ENCODE measurements at places on chromosomes 1 and 21.
A peak's percentile ranks its signal among the peaks of the same experiment; 100 is the strongest.

DNA sequence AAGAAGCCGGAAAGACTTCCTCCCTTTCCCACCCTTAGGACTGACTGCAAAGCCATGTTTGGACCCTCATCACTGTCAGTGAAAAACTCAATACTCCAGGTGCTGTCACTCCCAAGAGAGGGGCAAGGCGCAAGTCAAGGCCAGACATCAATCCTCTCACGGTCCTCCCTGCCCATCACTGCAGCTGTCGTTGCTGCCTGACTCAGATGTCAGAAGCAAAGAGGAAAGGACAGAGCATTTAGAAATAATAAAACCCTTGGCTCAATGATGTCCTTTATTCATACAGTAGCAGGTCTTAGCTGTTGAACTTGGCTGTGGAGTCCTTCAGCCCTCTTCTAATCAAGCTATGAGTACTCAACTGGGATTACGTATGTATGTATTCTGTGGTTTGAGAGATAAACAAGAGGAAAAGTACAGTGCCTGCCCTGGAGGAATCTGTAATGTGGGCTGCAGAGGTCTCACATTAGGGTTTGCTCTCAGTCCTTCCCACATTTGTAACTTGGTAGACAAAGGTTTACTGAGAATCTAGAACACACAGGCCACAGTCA lies 13.5 kb downstream of the SUSD4 start:
- no peak for DNase-seq

DNA sequence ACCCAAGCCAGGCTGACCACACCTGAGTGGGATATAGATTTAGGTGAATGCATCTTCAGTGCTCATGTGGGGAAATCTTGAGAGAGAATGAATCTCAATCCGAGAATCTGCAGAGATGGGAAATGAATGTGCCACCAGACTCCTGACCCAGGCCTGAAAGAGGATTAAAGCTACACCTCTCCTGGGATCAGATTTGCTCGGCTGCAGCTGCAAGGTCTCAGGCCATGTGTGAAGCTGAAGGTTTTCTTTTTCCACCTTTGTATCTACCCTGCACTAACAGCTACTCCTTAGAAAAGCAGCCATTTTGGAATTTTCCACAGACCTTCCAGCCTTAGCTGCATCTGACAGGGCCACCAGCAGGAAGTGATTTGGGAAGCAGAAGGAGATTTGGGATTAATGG lies 18.3 kb downstream of the GPR3 start:
- DNase-seq: no peak

DNA sequence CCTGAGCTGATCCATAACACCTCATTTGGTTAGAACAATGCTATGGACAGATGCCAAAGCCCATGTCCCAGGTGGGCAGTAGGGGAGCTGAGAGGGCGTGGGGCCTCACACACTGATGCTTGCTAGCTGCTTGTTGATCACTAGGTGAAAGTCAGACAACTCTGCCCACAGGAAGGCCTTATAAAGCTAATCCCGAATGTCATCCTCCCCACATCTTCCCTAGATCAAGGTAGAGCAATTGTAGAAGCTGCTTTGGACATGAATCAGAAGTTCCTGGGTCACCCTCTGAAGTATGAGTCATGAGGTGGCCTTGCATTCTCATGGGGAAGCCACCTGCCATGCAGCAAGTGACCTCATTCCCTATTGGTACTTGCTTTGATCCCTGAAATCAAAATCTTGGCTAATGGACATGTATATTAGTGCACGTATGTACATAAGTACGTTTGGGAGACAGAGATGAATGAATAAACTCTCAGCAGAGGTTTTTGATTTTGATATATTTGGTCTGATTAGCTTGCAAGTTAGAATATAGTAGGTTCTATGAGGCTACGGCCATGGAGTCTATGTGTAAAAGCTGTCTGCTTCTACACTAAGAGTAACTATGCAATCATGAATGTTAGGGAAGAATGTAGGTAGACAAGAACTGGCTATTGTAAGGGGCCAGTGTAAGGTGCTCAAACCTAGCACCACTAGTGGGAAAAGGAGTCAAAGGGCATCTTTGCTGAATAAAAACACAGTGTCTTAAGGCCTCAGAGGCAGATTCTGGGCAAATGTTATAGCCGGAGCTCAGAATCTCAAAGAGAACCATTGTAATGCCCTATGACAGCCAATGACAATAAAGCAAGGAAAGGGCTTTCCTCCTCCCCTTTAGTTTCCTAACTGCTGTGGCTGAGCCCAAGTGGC lies 52.6 kb downstream of the ABCA4 start:
- peak; percentile 72 for DNase-seq

DNA sequence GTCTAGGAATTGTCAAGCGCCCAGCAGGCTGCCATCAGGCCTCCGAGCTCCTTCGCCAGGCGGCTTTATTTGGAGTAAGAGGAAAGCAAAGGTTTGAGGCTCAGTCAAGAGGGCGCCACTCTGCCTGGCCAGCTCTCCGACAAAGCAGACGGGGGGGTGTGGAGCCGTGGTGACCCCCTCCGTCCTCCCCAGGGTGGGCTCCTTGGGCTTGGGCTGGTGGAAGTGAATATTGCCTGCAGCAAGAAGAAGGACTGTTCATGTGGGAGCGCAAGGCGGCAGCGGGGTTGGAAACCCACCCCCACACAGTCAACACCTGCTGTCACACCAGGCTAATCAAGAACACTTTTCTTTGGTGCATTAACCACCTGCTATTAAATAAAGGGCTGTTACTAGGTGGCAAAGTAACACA lies 14.6 kb downstream of the EPHX1 start:
- no peak for DNase-seq

GRCh38 chr1:64051796-64052195 lies 151.6 kb upstream of the UBE2U start:
- no peak for DNase-seq

GRCh38 chr1:183914276-183914675 lies 109.4 kb downstream of the RGL1 start:
- no peak for DNase-seq

- DNase-seq: no peak
Observed at GRCh38 chr1:58437623-58438022, 108.9 kb downstream of the OMA1 start.

- no peak for DNase-seq
Observed at GRCh38 chr1:37614105-37614504, 18.4 kb upstream of the GNL2 start.

- DNase-seq: no peak
Observed at GRCh38 chr1:160795951-160796383, at the start of gene LY9. TSS of gene LY9 (plus strand) at chr1:160796174. CDS start at chr1:160796188, 14 bp downstream.

DNA sequence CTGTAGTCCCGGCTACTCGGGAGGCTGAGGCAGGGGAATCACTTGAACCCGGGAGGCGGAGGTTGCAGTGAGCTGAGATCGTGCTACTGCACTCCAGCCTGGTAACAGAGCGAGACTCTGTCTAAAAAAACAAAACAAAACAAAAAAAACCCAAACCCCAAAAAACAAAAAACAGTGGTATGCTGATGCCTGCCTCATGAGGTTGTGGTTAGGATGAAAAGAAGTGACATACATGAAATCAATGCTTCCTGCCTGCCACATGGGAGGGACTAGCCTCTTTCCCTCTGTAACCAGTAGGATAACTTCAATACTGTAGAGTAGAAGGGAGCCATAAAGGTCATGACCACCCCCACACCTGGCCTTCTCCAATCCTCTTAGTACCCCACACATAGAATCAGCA lies 55.2 kb downstream of the TENT5C start:
- DNase-seq: no peak

DNA sequence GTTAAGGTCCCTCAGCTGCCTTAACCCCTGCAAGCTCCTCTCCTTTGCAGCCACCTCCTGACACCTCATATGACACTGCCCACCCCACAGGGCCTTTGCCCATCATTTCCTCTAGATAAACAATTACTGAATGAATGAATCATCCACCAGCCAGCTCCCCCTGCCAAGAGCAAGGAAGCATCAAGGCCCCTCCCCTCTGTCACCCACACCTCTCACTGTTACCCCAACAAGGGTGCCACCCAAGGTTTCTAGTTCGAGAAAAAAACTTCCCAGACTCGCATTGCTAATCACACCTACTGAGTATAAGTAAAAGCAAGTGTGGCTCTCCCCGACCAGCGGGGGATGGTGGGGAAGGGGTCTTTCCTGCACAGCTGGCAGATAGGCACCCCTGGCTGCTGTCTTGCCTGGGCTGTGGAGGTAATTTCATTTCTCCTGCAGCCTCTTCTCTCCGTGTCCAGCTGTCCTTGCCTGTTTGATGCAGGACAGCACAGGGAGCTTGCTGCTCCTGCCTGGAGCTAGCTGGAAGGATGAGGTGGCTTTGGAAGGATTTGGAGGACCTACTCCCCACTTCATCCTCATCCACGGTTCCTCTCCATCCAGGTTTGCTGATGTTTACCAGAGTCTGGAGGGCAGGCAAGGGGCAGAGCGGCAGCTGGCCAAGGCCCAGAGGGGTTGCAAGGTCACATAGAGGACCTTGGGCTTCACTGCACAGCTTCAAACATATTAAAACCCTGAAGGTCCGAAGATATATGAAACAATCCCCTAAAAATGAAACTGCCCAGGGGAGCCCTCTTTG lies 33.1 kb upstream of the LBR start:
- DNase-seq: no peak

DNA sequence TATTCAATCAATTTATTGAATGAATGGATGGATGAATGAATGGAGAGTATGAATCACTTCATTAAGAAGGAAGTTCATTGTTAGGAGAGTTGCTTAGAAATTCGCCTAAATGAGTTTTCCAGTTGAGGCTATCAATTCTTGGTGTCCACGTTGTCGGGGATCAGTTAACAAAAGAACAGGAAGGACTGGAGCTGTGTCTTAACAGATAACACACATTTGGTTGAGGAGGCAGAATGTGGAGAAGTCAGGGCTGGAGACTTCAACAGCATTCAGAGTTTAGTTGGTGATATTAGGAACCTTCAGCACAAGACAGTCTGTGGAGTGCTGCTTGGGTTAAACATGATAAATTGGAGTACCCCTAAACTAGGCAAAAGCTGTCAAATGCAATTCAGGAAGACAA lies 33.7 kb downstream of the ZBTB18 start:
- no peak for DNase-seq

GRCh38 chr1:59641836-59642235 lies 172.9 kb upstream of the HOOK1 start:
- no peak for DNase-seq

DNA sequence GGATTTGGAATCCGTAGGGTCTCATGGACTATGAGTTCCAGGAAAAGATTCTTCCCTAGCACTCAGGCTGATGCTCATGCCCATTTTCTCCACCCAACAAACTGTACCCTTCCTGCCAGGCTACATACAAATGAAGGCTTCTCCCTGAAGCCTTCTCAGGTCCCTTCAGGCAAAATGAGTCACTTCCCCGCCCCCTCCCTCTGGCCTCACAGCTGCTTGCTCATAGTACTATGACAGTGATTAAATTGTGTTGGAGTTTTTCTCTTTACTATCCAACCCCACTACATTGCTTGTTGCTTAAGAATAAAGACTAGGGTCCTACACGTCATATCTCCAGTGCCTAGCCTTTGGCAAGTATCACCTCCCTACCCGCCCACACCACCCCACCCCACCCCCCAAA lies 207.6 kb upstream of the NFIA start:
- peak; percentile 33 for DNase-seq

- DNase-seq: peak; percentile 73
Observed at GRCh38 chr1:56387071-56387740, 192.2 kb downstream of the PLPP3 start.

DNA sequence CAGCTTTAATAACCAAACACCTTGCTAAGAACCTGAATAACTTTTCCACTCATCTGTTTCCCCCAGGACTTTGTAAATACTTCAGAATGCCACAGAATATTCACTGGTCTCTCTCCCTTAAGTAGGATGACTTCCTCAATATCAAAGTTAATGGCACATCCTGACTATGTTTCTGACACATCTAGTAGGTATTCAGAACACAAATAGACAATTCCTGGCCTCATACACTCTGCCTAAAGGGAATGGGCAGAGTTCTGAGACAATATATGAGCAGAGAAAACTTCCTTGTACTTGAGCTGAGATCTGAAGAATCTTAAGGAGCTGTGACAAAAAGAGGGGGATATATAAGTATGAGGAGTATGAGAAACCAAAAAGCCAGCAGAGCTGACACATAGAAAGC lies 34.8 kb downstream of the ANKRD13C start:
- peak; percentile 35 for DNase-seq

DNA sequence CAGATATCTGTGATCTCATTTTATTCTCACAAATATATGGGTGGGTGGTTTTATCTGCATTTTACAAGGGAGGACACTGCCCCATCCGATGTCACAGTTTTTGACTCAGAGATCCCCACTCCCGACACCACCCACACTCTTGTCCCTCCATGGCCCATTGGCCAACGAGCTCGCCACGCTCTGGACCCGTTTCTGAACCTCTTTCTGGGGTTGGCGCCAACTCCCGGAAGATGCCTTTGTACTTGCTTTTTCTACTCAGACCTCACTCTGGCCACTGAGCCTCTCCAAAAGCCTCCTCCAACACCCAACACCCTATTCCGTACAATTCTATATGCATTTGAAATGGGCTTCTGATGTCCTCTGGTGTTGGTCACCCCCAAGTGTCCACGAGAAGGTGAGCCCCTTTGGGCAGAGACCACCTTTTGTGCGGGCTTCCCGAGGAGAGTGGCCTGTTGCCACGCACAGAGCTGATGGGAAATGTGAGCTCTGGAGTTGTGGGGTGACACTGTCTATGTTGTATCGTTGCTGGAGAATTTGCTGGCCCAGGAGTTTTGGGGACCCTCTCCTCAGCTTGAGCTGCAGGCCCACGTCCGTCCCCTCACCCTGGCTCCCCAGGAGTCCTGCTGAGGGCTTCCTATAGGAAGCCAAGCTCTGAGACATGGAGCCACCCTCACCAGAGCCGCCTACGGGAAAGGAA lies 366.9 kb upstream of the VAMP3 start:
- DNase-seq: no peak

DNA sequence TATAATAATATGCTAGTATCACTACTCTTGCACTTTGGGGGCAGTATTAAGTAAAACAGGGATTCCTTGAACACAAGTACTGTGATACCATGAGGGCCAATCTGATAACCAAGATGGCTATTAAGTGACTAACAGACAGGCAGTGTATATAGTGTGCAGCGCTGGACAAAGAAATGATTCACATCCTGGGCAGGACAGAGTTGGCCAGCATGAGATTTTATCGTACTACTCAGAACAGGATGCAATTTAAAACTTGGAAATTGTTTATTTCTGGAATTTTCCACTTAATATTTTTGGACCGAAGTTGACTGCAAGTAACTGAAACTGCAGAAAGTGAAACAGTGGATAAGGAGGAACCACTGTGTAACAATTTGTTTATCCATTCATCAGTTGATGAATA lies 74.6 kb downstream of the DNTTIP2 start:
- peak; percentile 96 for DNase-seq

DNA sequence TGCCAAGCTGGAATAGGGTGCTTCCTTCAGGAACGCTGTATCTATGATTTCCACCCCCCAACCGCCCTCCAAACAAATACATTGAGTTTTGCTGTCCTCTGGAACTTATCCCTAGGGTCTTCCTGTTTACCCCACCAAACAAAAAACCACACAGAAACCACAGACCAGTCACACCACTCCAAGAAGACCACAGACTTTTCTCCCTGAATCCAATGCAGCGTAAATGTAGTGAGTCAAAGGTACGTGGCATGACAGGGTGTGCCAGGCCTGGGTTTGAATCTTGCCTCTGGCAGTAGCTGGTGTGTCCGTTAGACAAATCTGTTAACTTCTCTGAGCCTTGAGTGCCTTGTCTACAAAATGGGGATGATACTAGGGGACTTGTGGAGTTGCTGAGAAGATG lies 27.8 kb downstream of the ASAP3 start:
- DNase-seq: peak; percentile 97

Measured in RPMI7951 (cell line).